ENCODE measurements at places on chromosomes 13 and 19.

DNA sequence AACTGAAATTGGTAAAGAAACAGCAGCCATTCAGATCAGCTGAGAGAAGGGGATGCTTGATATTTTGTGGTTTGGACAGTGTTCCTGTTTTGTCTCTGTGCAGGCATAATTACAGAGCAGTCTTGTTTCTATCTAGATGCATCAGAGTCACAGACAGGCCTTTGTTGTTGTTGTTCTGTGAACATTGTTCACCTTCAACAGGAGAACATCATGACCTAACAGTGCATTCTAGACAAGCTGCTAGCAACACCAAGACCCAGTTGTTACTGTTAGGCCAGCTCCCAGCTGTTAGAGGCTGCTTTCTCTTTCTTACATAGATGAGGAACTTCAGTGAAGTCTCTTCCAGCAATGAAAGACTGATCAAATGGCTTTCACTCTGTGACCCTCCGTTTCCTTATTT is 8.5 kb upstream of the LSR start:
- no peak for DNase-seq

DNA sequence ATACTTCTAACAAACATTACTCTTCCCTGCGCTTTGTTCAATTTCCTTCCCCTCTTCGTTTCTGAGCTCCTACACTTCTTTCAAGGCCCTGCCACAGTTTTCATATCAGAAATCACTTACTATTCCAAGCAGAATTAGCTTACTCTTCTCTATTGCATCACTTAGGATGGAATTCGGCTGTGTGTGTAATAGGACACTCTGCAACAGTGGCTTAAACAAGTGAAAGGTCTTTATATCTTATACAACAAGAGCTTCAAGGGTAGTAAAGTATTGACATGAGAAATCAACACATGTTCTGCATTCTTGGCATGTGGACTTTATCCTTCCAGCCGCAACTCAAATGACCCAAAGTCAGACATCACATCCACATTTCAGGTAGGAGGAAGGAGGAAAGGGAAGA is 279.6 kb downstream of the PCDH20 start:
- DNase-seq = no peak

DNA sequence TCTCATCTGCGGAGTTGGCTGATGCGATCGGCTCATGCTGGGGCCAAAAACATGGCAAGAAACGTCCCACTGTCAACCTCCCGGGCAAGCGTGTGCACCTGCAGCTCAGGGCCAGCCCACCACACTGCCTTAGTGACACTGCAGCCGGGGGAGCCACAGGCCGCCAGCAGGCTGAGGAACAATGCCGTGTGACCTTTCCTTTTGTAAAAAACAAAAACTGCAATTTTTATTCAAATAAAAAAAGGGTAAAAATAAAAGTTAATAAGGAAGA is 18.8 kb upstream of the TMEM255B start:
- DNase-seq = no peak

DNA sequence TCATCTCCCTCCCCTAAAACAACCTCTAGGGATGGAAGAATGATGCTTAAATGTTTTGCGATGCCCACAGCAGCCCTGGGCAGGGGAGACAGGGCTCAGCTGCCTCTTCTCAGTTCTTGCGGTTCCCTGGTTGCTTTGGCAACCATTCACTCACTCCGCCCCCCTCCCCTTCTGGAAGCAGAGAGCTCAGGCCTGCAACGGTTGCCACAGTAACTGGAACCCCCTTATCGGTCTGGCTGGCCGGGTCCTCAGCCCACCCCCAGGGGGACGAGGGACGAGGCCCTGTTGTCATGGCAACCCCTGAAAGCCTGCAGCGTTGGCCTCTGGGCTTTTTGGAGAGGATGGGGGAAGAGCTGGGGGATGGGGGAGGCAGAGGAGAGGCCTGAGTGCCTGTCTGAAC is 19.5 kb downstream of the NOVA2 start:
- DNase-seq = no peak

DNA sequence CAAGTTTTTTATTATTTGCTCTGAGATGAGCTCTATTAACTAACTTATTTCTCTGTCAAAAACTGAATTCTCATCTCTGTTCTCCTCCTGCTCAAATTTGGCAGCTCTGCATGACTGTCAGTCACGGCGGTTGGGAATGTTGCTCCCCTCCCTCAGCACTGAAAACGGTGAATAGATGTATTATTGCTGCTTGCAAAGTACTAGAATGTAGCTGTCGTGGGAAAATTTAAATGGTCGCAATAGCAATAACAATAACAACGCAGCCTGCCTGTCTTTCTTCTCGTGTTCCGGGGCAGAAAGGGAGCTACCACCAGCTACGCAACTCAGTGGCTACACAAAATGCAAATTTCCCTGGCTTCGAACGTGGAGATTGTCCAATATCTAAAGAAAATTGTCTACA is 125.6 kb upstream of the FRY start:
- DNase-seq = no peak

GRCh38 chr19:3618144-3618810 is 8.3 kb downstream of the CACTIN start:
- DNase-seq = peak; percentile 51

DNA sequence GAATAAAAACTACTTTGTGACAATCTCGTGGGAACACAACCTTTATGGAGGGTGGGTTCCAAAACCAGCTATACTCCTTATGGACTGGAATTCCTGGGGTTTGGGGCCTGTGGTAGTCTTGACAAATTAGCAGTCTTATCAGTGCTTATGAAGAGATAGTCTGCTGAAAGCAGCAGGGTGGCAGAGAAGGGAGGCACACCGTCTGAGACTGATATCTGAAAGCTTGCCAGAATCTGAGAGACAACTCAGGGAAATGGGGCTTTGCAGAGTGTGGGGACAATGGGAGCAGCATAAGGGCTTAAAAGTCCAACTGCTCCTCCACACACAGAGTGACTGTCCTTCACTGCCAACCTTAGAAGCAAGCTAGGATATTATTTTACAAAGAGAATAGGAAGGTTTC is 95.9 kb downstream of the UGGT2 start:
- no peak for DNase-seq

DNA sequence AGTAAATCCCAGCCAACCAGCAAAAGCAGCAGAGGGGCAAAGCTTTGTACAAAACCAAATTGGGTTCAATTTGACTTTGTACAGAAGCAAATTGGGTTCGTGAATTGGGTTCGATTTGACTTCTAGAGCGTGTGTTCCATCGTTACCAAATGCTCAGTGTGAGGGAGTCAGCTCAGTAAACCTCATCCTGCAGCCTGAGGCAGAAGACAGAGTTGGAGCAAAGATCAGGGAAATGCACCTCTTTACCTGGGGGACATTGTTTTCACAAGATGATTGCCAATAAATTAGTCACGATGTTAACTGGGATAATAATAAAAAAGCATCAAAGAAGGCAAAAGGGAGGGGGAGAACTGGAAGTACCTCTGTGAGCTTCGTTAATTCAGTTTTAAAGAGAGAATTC is 1.5 kb downstream of the RAB20 start:
- DNase-seq = no peak

DNA sequence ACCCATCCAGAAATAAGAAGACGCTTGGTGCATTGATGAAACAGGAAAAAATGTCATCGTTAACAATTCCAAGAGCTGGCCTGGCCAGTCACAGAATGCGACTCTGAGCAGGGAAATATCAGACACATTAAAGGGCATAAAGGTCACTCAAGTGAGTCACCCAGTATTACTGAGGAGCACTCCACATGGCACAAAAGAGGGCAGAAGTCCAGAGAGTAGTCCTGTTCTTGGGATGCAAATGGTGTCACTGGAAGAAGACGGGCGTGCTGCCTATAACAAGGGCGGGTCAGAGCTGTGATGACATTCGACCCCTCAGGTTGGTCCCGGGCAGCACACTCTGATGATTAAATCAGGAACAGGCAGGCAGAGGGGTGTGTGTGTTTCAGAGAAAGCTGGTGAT is 720.3 kb downstream of the UQCRFS1 start:
- DNase-seq = no peak

DNA sequence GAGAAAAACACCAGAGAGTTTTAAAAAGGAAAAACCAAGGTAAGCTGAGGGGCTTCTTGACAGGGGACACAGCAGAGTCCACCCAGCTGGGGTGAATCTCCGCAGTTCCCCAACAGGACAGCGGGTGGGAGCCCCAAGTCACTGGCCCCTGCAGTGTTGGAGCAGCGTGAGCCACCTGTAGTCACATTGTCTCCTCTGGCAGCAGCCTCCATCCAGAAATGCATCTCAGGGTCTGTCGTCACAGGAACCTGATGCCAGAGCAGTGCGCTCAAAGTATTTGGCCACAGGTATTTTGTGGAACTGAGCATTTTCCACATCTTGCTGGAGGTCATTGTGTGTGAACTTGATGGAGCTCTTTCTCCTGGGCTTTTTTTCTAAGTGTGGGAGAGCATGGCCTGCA is 24.7 kb downstream of the CHAMP1 start:
- DNase-seq = no peak

DNA sequence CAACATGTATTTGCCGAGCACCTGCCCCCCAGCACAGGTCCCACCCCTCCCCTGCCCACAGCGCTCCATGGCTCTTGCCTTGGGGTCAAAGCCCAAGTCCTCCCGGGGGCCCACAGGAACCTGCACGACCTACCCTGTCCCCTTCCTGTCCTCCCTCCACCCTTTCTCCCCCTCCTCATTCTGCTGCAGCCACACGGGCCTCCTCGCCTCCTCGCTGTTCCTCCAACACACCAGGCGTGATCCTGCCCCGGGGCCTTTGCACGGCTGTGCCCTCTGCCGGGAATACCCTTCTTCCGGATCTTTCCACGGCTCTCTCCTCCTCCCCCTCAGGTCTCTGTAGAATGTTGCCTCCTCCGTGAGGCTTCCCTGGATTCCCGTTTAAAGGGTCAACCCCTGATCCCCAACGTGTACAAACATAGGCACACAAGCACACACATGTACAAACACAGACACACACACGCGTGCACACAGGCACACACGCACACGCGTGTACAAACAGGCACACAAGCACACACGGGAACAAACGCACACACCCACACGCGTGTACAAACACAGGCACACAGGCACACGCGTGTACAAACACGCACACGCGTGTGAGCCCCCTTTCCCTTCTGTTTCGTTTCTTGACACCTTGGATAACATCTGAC is 2.8 kb downstream of the MADCAM1 start:
- DNase-seq = no peak

DNA sequence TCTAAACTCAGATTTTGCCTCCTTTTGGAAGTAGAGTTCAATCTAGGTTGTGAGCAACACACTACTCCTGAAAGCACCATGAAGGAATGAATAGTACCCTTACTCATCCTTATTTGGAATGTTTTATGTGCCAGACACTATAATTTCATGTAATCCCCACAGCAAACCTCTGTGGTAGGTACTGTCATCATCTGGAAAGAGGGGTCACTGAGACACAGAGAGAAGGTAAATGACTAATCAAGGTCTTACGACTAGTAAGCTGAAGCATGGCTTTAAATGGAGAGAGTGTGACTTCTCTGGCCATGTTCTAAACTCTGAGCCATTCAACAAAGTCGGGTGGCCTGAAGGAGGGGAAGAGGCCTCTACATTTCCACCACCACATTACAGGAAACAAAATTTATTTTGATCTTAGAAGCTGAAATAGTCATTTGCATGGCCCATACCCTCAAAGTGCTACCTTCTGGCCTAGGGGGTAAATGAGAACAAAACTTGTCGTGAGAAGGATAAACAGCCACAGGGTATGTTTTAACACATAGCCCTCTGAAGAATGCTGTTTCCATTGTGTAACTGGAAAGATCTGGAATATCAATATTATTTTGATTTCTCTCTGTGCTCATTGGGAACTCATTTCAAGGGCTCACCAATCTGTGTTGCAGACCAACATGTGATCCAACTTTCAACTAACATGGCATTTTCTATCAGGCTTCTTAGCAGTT is 180.8 kb upstream of the RFC3 start:
- no peak for DNase-seq

GRCh38 chr13:98504371-98504963 is 72.4 kb downstream of the STK24 start:
- DNase-seq = no peak

DNA sequence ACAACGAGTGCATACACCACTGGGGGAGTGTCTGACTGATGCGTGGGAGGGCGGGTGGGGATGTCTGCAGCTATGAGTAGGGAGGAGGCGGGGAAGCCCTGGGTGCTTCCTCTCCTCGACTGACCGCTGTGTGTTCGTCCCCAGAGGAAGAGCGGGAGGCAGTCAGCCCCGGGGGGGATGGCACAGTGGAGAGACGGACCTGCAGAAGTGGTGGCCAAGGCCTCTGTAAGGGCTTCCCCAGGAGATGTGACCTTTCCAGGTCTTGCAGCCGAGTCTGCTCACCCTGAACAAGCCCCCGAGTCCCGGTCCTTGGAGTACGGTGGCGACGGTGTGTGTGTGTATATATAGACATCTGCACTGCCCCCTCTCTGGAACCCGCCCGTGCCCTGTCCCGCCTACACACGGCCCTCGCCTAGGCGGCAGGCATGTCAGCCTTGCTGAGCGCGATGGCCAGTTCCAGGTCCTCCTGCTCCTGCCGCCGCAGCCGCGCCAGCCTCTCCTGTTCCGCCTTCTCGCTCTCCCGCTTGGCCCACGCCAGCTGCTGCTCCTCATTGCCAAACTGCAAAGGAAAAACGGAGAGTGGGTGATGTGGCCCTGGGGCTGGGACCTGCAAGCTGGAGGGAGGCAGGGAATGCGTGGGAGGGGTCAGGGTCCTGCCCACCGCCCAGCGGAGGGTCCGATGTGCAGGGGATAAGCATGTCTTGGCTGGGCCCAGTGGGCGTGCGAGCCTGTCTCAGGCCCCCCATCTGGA is 30.8 kb downstream of the KLF2 start:
- DNase-seq = no peak

DNA sequence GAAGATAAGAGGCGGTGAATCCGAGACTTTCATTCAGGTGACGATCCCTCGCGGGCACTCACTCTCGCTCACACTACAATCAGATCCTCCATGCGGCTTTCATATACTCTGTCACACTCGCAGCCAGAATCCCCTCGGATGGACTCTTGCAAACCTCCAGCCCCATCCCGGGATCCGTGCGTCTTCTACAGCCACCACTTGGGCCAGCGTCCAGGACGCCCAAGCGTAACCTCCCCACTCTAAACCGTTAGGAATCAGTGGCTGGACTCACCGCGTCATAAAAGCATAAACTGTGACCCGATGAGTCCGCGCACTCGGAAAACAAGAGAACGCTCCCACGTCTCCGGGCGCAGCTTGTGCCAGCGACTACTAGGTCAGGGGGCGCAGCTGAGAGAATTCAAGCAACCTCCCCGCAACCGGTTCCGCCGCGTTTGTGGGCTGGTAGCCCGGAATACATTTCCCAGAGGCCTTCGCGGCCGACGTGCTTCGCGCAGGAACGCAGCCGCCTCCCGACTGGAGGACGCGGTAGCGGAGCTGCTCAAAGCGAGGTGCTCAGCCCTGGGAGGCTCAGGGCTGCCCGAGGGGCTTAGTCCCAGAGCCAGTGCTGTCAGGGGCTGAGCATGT is 27.6 kb downstream of the ZNF607 start:
- peak; percentile 94 for DNase-seq

Data from dorsolateral prefrontal cortex (tissue), 122 donors.